ENCODE measurements at places on chromosomes 5 and 9.
A peak's percentile ranks its signal among the peaks of the same experiment; 100 is the strongest.

GRCh38 chr5:52491071-52491787, 296.5 kb upstream of the ITGA1 start:
- no peak for DNase-seq

GRCh38 chr5:68499987-68500386, 284.4 kb downstream of the PIK3R1 start:
- no peak for DNase-seq

- DNase-seq = no peak
Measured at GRCh38 chr5:1312993-1313833, 18.3 kb upstream of the TERT start.

DNA sequence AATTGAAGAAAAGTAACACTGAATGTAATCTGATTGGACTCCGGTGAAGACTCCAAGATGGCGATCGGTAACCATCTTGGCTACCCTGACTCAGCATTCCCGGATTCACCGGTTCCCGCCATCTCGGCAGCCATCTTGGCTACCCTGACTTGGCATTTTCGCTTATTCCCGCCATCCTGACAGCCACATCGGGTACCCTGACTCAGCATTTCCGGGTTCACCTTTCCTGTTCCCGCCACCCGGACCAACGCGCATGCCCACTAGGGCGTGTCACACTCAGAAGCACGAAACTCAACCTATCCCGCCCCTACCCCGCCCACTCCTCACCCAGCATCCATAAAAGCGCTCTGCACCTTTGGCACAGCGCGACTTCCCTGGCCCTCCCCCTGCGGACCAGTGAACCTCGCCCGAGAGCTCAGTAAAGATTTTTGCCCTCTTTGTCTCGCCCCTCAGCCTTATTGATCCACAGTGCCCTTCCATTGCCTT, 17.2 kb downstream of the SPTLC1 start:
- DNase-seq = peak; percentile 24

- no peak for DNase-seq
Measured at GRCh38 chr5:6096101-6096500, 282.2 kb downstream of the MED10 start.

GRCh38 chr5:112917453-112917995, 4.5 kb downstream of the REEP5 start:
- DNase-seq = peak; percentile 11

GRCh38 chr5:106258591-106259125, 1412.1 kb downstream of the EFNA5 start:
- DNase-seq = no peak

- DNase-seq = no peak
Measured at GRCh38 chr5:118687661-118688621, 300.4 kb downstream of the DTWD2 start.

DNA sequence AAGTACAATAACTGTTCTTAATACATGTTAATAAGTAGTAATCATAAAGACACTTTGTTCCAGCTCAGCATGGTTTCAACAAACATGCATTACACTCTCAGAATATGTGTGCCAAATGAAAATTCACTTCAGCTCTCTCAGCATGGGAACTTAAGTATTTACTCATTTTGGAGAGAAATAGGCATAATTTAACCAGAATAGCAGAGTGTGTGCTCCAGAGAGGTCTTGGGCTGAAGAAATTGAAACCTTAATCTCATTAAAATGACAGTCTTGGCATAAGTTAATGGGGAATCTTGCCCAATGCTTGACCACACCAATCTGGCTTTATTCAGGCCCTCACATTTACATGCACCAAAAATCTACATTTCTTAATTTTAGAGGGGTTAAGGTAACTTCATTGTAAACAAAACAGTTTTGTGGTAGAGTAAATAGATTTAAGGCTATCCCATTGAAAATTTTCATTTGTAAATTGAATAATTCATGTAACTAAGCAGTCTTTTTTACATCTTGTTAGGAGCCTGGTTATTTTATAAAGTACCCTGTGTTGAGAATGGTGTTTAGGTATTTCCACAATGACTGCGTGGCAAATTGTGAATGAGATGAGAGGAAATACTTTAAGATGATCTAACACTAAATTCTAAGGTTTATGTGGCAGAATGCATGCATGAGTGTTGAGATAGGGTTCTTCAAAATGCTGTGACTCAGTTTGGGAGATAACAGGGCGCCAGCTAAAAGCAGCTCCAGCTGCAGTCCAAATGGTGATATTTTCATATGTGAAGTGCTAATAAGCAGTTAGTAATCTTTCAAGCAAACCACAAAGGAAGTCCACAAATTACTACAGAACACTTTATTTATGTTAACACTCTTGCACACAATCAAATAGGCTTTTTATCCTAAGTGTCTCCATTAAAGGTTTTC, 11.3 kb upstream of the LOX start:
- DNase-seq = no peak

DNA sequence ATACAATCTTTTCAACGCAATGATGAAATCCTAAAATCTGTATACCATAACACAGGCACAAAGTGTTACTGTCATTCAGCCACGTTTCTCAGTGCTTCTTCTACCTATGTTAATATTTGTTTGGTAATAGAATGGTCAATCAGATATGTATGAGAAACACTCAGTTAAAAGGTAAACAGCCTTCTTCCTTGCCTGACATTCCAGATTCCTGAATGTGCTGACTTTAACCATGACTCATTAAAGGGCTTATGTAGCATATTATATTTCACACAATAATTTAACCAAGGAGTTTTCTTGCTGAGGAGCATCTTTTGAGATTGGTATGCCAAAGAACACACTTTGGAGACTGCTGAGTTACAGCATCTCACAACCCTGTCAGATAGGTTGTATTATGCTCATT, 187.6 kb downstream of the CETN3 start:
- DNase-seq = no peak

- no peak for DNase-seq
Measured at GRCh38 chr5:144710637-144711036, 540.0 kb downstream of the KCTD16 start.

DNA sequence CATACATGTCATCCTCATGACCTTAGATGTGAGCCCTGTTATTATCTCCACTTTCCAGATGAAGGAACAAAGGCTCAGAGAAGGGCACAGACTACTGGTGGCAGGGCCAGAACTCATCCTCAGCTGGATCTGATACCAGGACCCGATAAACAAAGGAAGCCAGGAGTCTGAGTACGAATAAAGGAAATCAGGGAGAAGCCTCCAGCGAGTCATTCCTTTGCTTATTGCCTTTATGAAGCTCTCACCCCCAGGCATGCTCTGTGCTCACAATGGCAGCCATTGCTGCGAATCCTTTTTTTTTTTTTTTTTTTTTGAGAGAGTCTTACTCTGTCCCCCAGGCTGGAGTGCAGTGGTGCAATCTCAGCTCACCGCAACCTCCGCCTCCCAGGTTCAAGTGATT, 130.1 kb downstream of the GAPVD1 start:
- DNase-seq = no peak

GRCh38 chr5:73019766-73020165, 63.9 kb downstream of the FCHO2 start:
- no peak for DNase-seq

DNA sequence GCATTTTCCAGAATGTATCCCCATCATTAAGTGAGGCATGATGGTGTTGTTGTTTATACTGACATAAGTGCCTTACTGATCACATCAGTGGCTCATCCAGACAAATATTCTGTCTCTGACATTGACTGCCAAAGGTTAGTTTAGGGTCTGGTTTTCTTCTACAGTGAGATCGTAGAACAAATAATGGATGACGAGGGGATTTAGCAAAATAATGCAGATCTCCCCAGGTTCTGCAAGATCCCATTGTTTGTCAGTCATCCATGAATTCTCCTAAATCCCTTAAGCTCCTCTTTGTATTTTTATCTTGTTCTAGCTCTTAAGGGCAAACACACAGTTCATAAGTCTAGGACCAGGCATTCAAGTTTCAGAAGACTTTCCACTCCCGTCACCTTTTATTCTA, 93.1 kb upstream of the DHFR start:
- no peak for DNase-seq

DNA sequence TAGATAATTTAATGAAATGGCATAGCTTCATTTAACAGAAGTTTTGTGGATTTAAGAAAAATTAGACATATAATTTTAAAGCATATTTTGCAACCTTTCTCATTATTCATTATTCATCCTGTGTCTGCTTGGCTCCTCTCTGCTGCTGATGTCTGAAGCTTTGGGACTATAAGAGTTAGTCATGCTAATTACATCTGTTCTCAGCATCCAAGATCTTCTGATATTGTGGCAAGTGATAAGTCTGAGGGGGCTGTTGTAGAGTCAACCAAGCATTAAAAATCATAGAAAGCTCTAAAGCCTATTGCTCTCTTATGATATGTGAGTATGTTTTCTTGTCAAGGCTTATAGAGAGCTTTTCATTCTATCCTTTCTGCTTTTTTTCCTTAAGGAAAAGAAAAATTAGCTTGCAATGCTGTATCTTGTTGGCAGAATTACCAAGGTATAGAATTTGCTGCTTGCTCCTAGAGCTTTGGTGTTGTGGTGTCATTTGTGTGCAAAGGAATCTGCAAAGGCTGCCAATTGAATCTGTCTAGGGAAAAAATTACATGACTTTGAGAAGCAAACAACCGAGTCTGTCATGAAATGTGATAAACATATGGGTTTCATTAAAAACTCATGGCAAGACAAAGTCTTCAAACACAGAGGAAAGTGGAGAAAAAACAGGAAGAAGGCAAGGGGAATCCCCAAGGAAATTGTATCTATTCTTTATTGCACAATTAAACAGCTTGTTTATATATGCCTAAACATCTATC, 156.1 kb upstream of the DAB2 start:
- DNase-seq = no peak

- DNase-seq = no peak
Measured at GRCh38 chr9:74303945-74304344, 193.2 kb upstream of the RORB start.

GRCh38 chr5:14309878-14310531, 166.9 kb downstream of the TRIO start:
- DNase-seq = no peak

GRCh38 chr5:159965031-159965837, 43.7 kb upstream of the TTC1 start:
- peak; percentile 32 for DNase-seq

DNA sequence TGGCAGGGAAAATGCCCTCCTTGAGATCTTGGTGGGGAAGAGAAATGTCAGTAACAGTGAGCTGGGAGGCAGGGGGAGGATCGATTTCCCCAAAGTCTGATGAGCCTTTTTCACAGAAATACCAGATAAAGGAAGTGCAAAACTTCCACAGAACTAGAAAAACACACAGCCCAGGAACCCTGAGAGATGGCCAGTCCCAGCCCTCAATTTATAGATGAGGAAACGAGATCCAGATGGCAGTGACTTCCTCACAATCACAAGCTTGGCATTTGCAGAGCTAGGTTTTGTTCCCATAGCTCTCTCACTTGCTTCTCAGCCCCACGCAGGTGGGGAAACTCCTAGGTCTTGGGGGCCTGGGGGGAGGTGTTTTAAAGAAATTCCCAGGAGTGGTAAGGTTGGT, 3.8 kb upstream of the GGTA1 start:
- DNase-seq = no peak

DNA sequence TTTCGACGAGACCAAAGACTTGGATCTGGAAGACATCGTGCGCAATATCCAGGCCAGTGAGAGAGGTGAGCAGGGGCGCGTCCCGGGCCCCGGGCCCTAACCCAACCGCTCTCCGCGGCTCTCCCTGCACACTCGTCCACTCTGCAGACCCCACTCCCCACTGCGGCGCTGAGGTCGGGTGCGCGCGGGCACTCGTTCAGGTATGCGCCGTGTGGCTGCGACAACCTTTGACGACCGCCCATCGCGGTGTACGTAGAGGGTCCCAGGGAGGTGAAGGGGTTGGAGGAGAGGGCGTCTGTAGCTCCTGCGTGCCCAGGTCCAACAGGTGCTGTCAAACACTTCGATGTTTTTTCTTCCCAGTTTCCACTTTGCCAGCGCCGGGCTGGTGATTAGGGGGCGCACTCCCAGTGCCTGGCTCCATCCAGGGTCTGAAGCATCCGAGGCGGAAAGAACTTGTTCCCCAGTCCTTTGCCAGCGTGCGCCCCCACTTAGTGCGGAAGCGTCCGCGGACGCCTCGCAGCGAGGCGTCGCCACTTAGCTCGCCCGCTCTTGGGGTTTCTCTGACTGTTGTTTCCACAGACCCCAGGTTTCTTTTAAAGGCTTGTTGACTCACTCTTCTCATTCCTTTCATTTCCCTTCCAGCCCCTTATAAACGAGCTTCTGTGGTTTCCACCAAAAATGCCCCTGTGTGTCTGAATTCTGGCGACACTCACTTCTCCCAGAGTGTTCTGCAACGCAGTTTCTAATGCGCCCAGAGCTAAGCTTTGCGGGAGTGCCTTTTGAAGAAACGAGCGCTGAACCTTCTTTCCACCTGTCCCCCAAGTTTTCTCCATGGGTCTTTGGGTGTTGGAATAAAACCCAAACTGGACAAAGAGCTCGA, 1.6 kb downstream of the NPR3 start:
- DNase-seq = no peak
